Stimulated activated CD4-positive, alpha-beta T cell treated with anti-CD3 and anti-CD28 coated beads, Interleukin-12 subunit alpha, Interleukin-12 subunit beta, amount 100 ng/mL, for 48 hours (primary cell): ENCODE measurements at places on chromosomes 1 and 21.

GRCh38 chr1:228647523-228648444, 87.5 kb upstream of the RHOU start:
- DNase-seq, result no peak

DNA sequence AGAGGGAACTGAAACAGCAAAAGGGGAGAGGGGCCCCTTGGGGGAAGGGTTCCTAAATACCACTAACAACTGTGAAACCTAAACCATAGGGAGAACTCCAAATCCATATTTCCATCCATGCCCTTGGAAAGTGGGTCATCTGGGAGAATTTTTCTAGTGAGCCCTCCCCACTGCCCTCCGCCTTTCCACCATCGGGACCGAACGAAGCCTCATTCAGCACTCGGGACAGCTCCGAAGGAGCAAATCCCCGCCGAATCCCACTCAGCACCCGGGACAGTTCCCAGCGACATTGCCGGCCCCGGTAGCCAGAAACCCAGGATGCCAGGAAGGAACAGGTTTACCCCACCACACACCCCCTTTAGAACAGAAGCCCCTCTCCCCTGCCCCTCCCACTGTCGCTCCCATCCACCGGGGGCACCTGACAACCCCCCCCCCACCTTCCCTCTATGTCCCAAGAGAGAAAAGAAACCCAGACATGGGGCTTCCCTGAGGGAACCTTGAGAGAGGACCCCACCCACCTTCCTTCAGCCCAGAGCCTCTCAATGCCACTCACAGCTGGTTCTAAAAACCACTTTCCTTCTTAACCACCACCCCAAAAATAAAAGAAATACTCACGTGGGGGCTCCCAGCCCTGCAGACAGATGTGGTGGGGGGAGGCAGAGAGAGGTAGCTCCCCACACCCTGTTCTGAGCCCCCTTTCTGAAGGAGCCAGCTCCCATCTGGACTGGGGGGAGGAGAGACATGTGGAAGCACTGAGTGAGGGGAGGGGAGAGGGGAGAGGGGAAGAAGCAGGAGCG, 4.5 kb downstream of the DLGAP3 start:
- DNase-seq, result peak; percentile 58

DNA sequence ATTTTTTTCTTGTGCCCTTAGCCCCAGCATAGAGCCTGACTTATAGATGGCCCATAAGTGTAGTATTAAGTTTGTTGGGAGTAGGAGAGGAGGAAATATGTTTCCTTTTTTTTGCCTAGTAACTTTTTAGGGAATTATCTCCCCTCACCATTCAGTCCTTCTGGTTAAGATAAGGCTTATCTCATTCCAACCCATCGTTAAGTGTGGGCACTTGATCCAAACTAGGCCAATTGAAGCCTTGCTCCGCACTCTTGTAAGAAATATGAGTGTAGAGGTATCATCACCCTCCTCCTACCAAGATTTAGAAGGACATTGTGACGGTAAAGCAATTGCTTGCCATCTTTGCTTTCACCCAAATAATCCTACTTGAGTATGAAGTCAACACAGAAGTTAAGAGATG, 8.8 kb upstream of the FGGY start:
- no peak for DNase-seq

GRCh38 chr1:247429496-247429895, 13.5 kb downstream of the NLRP3 start:
- DNase-seq, result no peak

DNA sequence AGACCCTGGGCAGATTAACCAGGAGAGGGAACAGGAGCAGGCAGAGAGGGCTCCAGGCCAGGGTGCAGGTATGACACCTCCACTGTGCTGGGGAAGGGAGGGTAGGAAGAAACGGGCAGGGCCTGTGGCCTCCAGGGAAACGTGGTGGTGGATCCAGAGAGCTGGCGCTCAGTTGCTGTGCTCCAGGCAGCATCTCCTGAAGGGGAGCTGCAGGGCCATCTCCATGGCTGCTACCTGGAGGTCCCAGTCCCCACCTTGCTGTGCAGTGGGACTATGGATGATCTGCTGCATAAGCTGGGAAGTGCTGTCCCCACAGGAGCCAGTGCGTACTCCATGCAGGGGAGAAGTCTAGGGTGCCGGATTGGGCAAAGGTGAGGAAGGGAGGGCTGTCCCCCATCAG, 125.9 kb upstream of the RUNX3 start:
- no peak for DNase-seq

- no peak for DNase-seq
These were observed at the start of gene TRPM2 for GRCh38 chr21:44353191-44353970. TSS of gene TRPM2 (plus strand) at chr21:44353621. CDS start at chr21:44353701, 80 bp downstream.
